ENCODE measurements at places on chromosomes 11 and 22.

GRCh38 chr11:34064291-34064690 is 12.8 kb downstream of the CAPRIN1 start:
- DNase-seq, result no peak

DNA sequence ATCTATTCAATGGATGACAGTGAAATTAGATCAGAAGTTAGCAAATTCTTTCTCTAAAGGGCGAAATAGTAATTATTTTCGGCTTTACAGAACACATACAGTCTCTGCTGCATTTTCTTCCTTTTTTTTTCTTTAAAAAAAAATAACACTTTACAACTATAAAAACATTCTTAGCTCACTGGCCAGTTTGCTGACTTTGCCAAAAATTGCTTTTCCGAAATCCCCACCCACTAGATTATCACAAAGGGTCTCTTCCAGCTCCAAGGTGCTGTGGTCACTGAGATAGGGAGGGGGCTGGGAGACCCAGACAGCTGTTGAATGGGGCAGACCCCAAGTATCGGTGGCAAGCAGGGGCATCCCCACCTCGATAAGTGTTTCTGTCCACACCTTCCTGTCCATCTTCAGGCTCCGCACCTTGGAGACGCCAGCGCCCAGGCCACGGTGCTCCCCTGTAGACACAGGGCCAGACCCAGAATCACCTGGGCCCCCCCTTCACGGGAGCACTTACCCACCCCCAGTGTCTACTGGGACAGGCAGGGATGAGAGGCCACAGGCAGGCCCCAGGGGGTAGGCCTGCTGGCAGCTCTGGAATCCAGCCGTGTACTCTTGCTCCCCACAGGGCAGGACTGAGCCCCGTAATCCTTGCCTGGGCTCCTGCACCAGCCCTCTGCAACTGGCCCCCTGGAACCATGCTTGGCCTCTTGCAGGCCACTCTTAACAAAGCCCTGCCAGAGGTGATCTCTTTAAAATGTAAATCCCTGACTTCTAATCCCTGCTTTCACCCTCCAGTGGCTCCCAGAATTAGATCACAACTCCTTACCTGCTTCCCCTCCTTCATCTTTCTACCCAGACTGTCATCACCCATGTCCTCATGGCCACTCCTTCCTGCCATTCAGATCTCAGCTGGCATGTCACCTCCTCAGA is 31.5 kb upstream of the PDE2A start:
- DNase-seq, result no peak

DNA sequence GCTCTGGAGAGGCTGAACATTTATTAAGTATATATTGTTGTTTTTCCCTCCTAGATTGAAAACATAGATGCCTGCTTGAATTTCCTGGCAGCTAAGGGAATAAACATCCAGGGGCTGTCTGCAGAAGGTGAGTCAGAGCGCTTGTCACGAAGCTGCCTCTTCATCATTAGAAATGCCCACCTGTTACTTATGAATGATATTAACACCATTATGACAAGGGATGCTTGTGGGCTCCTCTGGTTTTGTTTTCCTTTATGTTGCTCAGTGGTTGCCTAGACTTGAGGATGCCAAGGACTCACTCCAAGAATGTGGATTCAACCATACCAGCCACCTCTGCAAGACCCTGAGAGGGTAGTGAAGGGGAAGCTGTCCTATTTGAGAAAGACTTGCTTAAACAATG is 156.2 kb downstream of the NAV2 start:
- no peak for DNase-seq

DNA sequence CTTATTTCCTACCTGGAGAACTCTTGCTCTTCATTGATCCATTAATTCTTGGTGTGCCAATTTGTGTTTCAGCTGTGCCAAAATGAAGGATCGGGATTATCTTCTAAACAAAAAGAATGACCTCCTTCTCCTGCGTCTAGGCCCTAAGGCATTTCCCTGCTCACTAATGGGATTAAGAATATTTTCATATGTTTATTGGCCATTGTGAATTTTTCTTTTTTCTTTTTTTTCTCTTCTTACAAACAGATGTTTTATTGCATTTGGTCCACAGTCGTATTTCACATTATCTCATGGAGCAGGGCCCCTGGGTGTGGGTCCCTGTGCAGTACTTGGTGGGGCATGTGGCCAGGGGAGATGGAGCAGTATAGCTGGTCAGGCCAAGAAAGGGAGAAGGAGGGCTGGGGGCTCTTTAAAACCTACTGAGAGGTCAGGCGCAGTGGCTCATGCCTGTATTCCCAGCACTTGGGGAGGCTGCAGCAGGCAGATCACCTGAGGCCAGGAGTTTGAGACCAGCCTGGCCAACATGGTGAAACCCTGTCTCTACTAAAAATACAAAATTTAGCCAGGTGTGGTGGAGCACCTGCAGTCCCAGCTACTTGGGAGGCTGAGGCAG is 35.3 kb upstream of the HORMAD2 start:
- DNase-seq, result no peak

- DNase-seq, result no peak
These were observed 25.0 kb upstream of the EXPH5 start for GRCh38 chr11:108618529-108618928.

DNA sequence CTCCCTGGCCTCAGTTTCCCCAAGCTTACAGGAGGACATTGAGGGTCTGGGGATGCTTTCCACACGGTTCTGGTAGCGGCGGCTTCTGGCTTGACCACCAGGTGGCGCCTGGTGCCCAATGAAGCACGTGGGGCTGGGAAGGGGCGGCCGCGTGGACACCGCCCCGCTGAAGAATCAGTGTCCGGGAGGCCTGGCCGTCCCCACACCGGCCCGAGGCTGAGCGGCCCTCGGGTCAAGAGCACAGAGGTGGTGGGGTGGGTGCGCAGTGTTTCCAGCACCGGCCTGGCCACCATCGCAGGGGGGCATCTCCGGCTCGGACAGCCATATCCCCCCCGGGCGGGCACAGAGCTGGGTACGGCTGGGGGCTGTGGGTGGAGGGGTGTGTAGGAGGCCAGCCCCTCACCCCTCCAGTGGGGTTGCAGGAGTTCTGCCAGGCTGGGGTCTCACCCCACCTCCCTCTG is 27.8 kb upstream of the PPARA start:
- DNase-seq, result peak; percentile 90

GRCh38 chr11:93838967-93839366 is 11.5 kb downstream of the VSTM5 start:
- no peak for DNase-seq

- DNase-seq, result no peak
These were observed 142.3 kb downstream of the ELP4 start for GRCh38 chr11:31651822-31652221.

- DNase-seq, result no peak
These were observed 138.8 kb downstream of the LRRC4C start for GRCh38 chr11:41320653-41321052.

DNA sequence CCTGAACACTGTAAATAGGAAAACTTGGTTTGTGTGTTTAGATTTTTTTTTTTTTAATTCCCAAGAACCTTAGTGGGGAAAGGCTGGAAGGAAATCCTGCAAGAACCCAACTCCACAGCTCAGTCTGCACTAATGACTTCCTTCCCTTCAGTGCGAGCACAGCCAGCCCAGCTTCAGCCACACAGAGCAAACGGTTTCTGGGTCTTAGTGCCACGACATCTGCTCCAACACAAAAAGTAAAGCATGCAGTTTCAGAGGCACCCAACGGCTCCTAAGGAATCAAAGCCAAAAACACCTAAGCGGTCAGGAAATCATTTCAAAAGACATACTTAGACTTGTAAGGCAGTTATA is 236.1 kb downstream of the TTC28 start:
- peak; percentile 65 for DNase-seq

DNA sequence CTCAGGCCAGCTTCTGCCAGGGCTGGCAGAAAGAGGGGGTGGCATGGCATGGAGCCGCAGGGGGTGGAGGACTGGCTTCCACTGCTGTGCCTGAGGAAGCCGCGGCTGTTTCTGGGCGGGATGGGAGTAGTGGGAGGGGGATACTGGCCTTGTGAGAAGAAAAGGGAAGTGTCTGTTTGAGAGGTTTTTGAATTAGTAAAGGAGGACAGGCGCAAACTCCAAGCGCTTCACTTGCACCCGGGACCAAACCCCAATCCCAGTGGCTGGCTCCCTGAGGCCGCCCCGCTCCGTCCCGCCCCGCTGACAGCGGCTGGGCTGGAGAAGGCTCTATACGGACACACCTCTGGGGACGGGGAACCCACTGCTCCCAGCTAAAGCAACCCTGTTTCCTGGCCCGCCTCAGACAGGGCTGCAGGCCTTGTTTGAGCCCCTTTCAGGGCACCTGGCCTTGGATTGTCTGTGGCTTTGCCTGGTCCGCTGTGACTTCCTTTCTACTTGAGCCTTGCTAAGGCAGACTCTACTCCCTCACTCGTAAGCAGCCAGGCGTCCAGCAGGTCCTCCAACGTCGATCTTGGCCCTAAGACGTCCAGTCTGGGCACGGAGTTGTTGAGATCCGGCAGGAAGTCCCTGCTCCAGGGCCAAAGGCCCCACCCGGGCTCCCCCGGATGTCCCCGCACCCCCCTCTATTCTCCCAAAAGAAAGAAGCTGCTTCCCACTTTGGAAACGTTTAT is 2.2 kb downstream of the APOA1 start:
- peak; percentile 45 for DNase-seq

DNA sequence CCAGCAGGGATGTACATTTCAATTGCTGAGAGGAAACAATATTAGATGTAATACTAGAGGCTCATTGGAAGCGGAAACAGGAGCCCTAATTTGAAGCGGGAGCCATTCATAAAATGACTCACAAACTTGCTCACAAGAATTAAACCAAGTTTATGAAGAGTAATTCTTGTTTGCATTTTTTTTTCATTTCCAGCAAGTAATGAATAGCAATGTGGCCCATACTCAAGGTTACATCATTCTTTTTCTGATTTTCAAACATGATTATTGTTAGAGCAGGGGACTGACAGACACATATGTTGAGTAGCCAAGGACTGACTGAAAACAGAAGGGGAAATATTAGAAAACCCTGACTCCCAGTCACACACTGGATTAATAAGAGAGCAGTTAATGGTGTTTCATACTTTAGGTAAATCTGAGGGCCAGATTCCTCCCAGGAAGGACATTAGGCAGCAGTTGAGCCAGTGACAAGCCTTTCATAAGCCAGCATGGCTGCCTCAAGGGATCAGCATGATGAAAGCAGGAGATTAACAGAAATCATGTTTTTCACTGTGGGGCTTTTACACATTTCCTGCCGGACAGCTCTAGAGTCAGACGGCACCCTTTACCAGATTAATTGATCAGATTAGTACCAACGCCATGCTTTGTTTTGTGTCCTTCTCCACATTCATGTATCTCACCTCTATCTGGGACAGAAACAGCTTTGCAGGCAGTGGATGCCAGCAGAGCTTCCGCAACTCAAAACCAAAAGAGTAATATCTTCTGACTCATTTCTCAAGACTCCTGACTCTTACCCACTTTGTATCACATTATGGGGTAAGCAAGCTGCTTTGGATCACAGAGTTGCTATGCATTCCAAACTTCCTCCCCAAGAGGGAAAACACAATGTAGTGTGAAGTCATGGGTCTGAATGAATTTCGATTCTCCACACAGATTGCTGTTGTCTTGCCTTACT is 831.6 kb downstream of the KCNA4 start:
- no peak for DNase-seq

- no peak for DNase-seq
These were observed 11.2 kb upstream of the TPCN2 start for GRCh38 chr11:69037544-69037943.

GRCh38 chr11:35553021-35553420 is 27.6 kb upstream of the PAMR1 start:
- no peak for DNase-seq

DNA sequence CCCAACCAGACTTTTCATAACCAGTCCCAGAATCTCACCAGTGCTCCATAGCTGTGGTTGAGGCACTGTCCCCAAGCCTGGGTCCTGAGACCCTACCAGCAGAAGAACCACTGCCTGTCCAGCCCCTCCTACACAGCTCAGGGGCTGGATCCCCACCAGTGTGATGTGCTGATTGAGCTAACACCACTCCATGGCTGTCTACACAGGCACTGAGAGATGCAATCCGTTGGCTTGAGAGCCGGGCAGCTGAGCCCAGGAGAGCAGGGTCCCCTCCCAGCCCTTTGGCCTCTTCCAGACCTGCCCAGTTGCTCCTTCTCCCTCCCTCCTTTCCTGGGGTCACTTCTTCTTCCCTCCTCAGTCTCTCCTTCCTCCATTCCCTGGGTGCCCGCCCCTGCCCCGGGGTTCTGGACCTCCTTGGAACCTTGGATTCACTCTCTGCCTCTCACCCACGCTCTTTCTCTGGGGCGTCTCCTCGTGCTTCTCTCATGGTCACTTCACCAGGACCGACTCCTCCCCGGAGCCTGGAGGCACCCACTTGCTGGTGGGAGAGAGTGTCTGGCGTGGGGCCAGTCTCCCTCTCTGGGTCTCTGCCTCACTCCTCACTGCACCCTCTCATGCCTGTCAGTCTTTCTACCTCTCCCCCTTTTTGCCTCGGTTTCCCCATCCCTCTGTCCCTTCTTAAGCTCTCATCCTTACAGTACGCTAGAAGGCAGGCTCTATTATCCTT is 706 bp upstream of the SCYL1 start:
- peak; percentile 74 for DNase-seq

DNA sequence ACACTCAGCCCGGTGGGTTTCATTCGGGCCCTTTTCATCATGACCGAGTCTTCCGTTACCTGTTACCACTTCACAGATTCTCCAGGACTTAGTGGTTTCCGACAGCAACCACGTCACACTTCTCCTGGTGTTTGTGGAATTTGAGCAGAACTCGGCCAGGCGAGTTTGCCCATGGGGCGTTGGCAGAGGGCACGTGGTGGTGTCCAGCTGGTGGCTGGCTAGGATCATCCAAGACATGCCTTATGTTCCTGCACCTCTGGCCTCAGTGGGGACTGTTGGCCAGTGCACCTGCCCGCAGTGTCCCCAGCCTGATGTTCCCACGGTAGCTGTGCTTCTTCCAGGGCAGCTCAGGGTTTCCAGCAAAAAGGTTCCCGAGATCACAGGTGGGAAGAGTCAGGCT is 87.3 kb downstream of the ARHGAP8 start:
- no peak for DNase-seq

DNA sequence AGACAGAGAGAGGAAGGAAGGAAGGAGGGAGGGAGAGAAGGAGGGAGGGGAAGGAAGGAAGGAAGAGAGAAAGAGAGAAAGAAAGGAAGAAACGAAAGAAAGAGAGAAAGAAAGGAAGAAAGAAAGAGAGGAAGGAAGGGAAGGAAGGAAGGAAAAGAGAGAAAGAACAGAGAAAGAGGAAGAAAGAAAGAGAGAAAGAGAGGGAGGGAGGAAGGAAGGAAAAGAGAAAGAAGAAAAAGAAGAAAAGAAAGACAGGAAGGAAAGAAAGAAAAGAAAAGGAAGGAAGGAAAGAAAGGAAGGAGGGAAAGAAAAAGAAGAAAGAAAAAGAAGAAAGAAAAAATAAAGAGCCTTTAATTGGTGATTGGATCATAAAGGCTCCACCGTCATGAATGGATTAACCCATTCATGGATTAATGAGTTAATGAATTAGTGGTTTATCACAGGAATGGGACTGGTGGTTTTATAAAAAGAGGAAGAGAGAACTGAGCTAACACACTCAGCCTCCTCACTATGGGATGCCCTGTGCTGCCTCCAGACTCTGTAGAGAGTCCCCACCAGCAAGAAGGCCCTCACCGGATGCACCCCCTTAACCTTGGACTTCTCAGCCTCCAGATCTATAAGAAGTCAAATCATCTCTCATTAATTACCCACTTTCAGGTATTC is 9.0 kb upstream of the PLAAT2 start:
- no peak for DNase-seq

GRCh38 chr11:95500466-95500865 is 269.5 kb upstream of the SESN3 start:
- DNase-seq, result no peak
